Kidney capillary endothelial cell (primary cell): ENCODE measurements at places on chromosomes 2 and 18.
A peak's percentile ranks its signal among the peaks of the same experiment; 100 is the strongest.

DNA sequence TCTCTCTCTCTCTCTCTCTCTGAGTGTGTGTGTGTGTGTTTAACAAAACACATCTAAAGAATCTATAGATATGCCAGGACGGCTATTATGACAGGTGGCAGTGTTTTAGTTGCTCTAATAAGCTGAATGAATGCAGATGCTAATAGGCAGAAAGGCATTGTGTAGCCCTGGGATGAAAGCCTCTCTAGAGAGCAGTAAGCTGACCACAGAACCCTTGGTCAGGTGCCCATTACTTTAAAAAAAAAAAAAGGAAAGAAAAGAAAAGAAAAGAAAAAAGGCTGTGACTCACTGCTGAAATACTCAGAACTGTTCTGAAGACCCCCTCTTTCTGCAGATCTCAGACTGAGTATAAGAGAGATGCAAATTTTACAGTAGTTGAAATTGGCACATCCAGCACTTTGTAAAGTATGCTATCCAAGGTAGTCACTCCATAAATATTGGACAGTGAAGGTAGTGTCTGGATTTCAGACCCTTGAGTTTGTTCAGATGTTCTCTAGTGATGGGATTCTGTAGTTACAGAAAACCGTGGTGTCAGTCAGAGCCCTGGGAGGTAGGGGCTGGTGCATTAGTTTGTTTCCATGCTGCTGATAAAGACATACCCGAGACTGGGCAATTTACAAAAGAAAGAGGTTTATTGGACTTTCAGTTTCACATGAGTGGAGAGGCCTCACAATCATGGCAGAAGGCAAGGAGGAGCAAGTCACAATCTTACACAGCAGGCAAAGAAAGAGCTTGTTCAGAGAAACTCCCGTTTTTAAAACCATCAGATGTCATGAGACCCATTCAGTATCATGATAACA, 30.9 kb downstream of the OSBPL6 start:
- no peak for DNase-seq

DNA sequence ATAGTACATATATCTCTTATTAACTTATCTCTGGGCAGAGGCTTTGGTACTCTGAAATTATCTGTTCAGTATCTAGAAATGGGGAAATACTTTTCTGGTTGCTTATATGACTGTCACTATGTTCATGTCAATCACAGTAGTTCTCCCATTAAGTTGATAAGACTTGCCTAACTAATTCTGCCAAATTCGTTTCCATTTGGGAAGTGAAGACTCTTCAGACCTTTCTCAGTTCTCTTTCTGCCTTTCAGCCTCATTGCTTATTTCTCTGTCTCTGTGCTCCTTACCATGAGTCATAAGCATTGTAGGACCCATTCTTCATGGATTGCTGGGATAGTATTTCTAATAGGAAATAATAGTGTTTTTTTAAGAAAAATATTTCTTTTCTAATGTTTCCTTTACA, 113.5 kb downstream of the PHLPP1 start:
- no peak for DNase-seq

GRCh38 chr2:146287281-146287680, 1557.5 kb upstream of the ACVR2A start:
- DNase-seq: no peak

- DNase-seq: no peak
Measured at GRCh38 chr2:85844486-85844885, 44.3 kb downstream of the ST3GAL5 start.

- DNase-seq: peak; percentile 27
Measured at GRCh38 chr2:40760071-40760666, 308.3 kb upstream of the SLC8A1 start.

- no peak for DNase-seq
Measured at GRCh38 chr2:226705133-226705886, 94.3 kb downstream of the IRS1 start.

DNA sequence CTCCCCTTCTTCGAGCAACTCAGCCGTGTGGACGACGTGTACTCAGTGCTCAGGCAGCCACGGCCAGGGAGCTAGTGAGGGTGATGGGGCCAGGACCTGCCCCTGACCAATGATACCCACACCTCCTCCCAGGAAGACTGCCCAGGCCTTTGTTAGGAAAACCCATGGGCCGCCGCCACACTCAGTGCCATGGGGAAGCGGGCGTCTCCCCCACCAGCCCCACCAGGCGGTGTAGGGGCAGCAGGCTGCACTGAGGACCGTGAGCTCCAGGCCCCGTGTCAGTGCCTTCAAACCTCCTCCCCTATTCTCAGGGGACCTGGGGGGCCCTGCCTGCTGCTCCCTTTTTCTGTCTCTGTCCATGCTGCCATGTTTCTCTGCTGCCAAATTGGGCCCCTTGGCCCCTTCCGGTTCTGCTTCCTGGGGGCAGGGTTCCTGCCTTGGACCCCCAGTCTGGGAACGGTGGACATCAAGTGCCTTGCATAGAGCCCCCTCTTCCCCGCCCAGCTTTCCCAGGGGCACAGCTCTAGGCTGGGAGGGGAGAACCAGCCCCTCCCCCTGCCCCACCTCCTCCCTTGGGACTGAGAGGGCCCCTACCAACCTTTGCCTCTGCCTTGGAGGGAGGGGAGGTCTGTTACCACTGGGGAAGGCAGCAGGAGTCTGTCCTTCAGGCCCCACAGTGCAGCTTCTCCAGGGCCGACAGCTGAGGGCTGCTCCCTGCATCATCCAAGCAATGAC, 4.8 kb downstream of the CTDSP1 start:
- no peak for DNase-seq

GRCh38 chr2:3475771-3476170, 43.6 kb downstream of the ADI1 start:
- no peak for DNase-seq

DNA sequence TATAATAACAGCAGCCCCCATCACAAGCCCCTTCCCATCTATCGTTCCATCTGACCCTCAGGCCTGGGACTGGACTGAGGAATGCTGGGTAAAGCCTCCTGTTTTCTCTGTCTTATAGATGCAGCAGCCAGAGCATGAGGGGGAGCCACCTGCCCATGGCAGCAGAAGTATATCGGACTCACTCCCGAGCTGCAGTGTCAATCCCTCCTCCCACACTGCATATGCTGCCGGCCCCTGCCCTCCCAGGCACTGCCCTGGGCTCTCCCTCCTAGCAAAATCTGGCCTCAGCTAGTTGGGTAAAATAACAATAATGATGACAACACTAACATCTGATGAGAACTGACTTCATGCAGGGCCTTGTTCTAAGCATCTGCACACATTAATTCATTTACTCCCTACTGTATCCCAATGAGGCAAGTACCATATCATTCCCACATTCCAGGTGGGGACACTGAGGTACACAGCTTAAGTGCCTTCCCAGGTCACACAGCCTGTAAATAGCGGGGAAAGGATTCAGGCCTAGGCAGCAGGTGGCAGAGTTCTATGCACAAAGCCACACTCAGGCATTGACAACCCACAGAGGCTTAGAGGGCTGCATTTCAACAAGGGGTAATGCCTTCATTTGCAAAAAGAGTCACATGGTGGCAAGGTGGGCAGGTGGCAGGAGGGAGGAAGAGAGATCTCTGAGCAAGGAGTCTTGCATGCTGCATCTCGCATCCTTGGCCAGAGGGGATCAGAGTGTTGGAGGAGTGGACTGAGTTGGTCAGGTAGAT, 190.0 kb downstream of the ZBTB7C start:
- DNase-seq: no peak

DNA sequence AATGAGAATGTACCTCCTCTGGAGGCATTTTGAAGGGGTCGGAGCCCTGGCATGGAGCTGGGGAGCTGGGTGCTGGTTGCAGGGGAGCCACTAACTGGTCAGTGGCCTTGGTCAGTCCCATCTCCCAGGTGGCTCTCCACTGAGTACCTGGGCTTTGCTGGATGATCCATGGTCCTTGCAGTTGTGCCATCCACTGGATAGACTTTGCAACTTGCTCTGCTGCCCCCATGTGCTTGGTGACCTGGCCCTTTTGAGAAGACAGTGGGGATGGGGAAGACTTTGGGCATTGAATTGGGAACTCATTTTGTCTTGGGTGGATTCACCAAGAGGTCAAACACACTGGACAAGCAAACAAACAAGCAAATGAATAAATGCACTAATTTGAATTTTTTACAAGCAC, 263.9 kb downstream of the MYCN start:
- DNase-seq: no peak

GRCh38 chr18:66630831-66631230, 26.9 kb upstream of the CDH19 start:
- no peak for DNase-seq

- DNase-seq: no peak
Measured at GRCh38 chr2:240045098-240045497, 8.2 kb downstream of the OR6B3 start.

GRCh38 chr2:62200868-62201267, 5.0 kb downstream of the B3GNT2 start:
- DNase-seq: no peak

GRCh38 chr2:72139874-72140620, 7.6 kb downstream of the CYP26B1 start:
- DNase-seq: no peak

DNA sequence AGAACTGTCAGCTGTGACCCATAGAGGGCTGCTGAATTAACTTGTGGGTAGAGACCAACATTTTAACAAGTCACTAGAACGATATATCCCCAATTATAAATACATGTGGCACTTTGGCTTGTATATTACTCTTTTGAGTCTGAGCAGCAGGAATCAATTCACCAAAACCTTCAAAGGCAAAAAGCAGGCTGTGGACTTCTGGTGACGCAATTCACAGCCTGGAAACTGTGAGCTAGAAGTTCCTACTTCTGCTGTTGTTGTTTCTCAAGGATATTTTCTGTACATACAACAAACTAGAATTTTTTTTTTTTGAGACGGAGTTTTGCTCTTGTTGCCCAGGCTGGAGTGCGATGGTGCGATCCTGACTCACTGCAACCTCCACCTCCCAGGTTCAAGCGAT, 37.3 kb downstream of the PTCD3 start:
- no peak for DNase-seq
